ENCODE measurements at places on chromosomes 6 and 20. TPM values are rescaled to one million over a fixed set of nuclear protein-coding genes. Genes with fewer than 3 reads are reported as not detected.

DNA sequence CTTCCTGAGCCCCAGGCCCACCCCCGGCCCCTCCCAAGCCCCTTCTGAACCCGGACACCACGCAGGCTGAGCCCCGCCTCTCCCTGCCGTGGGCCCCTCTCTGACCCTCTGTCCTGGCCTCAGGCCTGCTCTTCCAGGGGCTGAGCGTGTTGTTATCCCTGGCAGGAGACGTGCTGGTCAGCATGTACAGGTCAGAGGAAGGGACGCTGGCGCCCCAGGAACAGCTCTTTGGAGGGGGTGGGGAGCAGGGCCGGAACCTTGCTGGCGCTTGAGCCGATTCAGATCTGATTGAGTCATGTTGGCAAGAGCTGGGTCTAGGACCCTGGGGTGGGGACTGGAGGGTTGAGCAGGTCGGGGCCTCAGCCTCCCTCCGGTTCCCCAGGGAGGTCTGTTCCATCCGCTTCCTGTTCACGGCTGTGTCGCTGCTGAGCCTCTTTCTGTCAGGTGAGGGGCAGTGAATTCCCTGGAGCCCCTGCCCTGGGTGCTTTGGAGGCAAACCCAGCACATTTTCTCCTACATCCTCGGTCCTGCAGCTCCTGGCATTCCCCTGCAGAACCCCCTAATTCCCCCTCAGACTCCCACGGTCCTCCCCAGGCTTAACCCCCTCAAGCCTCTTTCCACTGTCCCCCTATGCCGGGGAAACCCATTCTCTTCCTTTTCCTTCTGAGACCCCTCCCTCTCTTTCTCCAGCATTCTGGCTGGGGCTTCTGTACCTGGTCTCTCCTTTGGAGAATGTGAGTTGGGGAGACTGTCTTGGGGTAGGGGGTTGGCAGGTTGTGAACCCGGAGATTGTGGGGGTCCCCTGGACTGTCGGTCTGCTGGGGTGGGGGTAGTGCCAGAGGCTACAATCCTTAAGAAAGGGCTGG lies 2.0 kb downstream of the SPAG4 start:
- H3K4me1 ChIP-seq: peaks cover 32% of the 10 kb centered on the region
- 0 out of 2 replicates have a peak, but pooled peaks cover 6% of the 10 kb centered on the region for H3K36me3 ChIP-seq
- H3K27me3 ChIP-seq: no peaks in the 10 kb centered on the region
- peak overlapping the region; percentile 83 for H3K27ac ChIP-seq

GRCh38 chr6:75526502-75527127 lies 33.0 kb upstream of the FILIP1 start:
- H3K27ac ChIP-seq: no peak overlapping the region
- H3K4me1 ChIP-seq: peaks cover 5% of the 10 kb centered on the region
- H3K4me3 ChIP-seq: no peak overlapping the region
- no peaks in the 10 kb centered on the region for H3K27me3 ChIP-seq

GRCh38 chr6:142187209-142187608 lies 40.1 kb downstream of the VTA1 start:
- H3K36me3 ChIP-seq: no peaks in the 10 kb centered on the region
- no peaks in the 10 kb centered on the region for H3K27me3 ChIP-seq
- H3K27ac ChIP-seq: no peak overlapping the region
- no peak overlapping the region for H3K4me3 ChIP-seq
- peak; percentile 16 for DNase-seq

DNA sequence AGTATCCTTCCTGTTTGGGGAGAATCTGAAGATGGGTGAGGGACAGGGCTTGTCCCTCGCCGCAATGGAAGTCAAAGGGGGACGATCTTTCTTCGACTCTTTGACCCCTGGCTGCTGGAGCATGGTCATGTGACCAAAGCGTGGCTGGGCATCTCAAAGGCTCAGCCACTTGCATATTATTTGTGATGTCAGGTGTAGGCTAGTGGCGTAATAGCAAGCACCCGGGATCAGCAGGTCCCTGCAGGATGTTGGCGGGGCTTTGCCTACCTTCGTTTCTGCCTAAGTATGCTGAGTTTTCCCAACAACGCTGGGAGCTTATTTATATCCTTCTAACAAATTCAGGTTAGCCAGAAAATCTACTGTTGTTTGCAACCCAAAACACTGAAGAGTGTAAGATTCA lies 50.3 kb upstream of the IL20RA start:
- H3K27ac ChIP-seq: no peak overlapping the region
- H3K27me3 ChIP-seq: no peaks in the 10 kb centered on the region
- 0 out of 2 replicates have a peak, but pooled peaks cover 4% of the 10 kb centered on the region for H3K4me1 ChIP-seq
- H3K4me3 ChIP-seq: no peak overlapping the region

DNA sequence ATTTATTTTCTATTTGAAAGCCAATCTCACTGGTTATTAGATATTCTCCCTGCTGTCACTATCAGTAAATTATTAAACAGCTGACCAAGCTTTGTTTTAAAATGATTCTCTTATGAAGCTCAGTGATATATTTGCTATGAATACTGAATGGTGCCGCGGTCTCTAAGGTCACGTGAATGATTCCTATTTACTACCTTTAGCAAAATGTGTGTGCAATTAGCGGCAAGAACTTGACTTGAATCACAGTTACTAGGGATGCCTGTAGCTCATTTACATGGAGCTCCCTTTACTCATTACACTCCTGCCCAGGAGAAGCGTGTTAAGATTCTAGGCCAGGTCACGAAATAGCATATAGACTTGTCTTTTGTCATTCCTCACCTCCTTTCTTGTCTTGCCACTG lies 12.4 kb upstream of the PTPRT start:
- H3K27ac ChIP-seq: no peak overlapping the region
- no peaks in the 10 kb centered on the region for H3K4me1 ChIP-seq
- H3K27me3 ChIP-seq: peaks cover 50% of the 10 kb centered on the region

- no peak overlapping the region for H3K27ac ChIP-seq
- no peaks in the 10 kb centered on the region for H3K4me1 ChIP-seq
- H3K36me3 ChIP-seq: no peaks in the 10 kb centered on the region
- DNase-seq: no peak
- no peak overlapping the region for H3K4me3 ChIP-seq
Measured at GRCh38 chr6:169864148-169865020, 113.0 kb downstream of the ERMARD start.

GRCh38 chr6:110625883-110626282 lies 149.5 kb upstream of the SLC22A16 start:
- peaks cover 44% of the 10 kb centered on the region for H3K4me1 ChIP-seq
- peak overlapping the region; percentile 42 for H3K27ac ChIP-seq
- no peak overlapping the region for H3K4me3 ChIP-seq
- no peaks in the 10 kb centered on the region for H3K27me3 ChIP-seq
- no peaks in the 10 kb centered on the region for H3K36me3 ChIP-seq

- no peaks in the 10 kb centered on the region for H3K36me3 ChIP-seq
- DNase-seq: no peak
- no peaks in the 10 kb centered on the region for H3K4me1 ChIP-seq
- no peaks in the 10 kb centered on the region for H3K27me3 ChIP-seq
- H3K27ac ChIP-seq: no peak overlapping the region
- H3K4me3 ChIP-seq: no peak overlapping the region
Measured at GRCh38 chr6:87396595-87397392, 11.0 kb upstream of the CFAP206 start.

DNA sequence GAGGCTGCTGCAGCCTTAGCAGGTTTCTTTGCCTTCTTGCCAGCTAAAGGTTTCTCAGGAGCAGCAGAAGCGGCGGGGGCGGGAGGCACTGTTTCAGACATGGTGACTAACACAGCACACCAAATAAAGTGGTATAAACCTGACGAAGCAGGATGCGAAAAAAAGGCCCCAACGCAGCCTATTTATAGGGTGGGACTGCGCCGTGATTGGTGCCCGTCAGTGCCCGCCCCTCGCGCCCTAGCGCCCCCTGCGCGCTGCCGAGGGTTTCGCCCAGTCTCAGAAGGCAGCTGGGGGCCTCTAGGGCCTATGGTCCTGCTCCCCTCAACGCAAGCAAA lies 55.0 kb downstream of the TRIM38 start:
- H3K27ac ChIP-seq: no peak overlapping the region
- H3K4me1 ChIP-seq: peaks cover 13% of the 10 kb centered on the region
- H3K4me3 ChIP-seq: no peak overlapping the region

- no peak overlapping the region for H3K27ac ChIP-seq
- no peaks in the 10 kb centered on the region for H3K4me1 ChIP-seq
- no peaks in the 10 kb centered on the region for H3K27me3 ChIP-seq
Measured at GRCh38 chr20:11301699-11302098, 616.0 kb upstream of the BTBD3 start.

GRCh38 chr20:25281541-25281991 lies 33.7 kb downstream of the PYGB start:
- H3K27ac ChIP-seq: no peak overlapping the region
- DNase-seq: no peak
- H3K4me3 ChIP-seq: no peak overlapping the region
- H3K36me3 ChIP-seq: peaks cover 83% of the 10 kb centered on the region
- no peaks in the 10 kb centered on the region for H3K4me1 ChIP-seq

DNA sequence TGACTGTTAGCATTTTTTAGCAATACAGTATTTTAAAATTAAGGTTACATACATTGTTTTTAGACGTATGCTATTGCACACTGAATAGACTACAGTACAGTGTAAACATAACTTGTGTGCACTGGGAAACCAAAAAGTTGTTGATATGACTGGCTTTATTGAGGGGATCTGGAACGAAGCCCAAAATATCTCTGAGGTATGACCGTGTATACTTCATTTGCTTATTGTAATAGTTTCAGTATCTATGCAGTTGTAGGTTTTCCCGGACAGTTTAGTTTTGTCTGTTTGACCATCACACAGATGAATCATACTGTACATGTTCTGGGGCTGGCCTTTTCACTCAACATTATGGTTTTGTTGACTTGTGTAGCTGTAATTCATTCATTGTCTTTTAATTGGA lies 6.9 kb upstream of the ZBTB12 start:
- H3K27ac ChIP-seq: peak overlapping the region; percentile 46
- H3K36me3 ChIP-seq: no peaks in the 10 kb centered on the region
- peak; percentile 87 for DNase-seq
- H3K4me3 ChIP-seq: no peak overlapping the region
- H3K27me3 ChIP-seq: no peaks in the 10 kb centered on the region
- peaks cover 33% of the 10 kb centered on the region for H3K4me1 ChIP-seq

DNA sequence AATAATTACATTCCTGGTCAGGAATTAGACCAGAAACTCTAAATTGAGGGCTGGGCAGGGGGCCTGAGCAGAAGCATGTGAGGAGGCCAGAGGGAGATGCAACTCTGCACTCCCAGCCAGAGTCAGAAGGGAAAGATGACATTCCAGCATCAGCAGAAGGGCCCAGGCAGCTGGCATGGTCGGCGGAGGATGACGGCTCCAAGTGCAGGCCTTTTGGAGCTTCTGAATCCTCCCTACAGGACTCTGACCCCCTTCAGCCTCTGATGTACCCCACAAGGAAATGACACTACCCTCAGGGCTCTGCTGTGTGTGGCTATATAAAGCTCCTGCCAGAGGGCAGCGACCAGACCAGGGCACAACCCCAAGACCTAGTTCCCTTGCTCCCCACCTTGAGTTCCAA lies 1.9 kb downstream of the LRFN2 start:
- no peaks in the 10 kb centered on the region for H3K36me3 ChIP-seq
- H3K4me3 ChIP-seq: no peak overlapping the region
- no peak overlapping the region for H3K27ac ChIP-seq
- H3K4me1 ChIP-seq: no peaks in the 10 kb centered on the region
- no peak for DNase-seq

DNA sequence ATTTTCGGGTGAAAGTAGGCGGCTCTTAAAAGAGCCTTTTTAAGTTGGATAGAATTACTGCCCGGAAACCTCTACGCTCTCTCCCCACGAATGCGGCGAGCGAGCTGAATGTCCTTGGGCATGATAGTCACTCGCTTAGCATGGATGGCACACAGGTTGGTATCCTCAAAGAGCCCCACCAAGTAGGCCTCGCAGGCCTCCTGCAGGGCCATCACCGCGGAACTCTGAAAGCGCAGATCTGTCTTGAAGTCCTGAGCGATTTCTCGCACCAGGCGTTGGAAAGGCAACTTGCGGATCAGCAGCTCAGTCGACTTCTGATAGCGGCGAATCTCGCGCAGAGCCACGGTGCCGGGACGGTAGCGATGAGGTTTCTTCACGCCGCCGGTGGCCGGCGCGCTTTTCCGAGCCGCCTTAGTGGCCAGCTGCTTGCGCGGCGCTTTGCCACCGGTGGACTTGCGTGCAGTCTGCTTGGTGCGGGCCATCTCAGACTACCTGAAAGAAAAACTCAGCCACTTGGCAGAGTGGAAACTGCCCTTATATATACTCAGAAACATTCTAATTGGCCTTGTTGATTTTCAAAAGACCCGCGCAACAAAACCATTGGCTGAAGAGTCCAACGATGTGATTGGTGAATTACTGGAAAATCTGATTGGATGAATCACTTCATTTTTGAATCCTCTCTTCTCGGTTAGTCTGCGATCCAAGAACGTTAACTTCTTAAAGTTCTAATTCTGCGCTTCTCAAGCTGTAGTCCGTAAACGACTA lies 93.9 kb upstream of the BTN3A2 start:
- no peak overlapping the region for H3K27ac ChIP-seq
- H3K36me3 ChIP-seq: no peaks in the 10 kb centered on the region
- DNase-seq: no peak
- H3K27me3 ChIP-seq: no peaks in the 10 kb centered on the region
- H3K4me3 ChIP-seq: no peak overlapping the region

DNA sequence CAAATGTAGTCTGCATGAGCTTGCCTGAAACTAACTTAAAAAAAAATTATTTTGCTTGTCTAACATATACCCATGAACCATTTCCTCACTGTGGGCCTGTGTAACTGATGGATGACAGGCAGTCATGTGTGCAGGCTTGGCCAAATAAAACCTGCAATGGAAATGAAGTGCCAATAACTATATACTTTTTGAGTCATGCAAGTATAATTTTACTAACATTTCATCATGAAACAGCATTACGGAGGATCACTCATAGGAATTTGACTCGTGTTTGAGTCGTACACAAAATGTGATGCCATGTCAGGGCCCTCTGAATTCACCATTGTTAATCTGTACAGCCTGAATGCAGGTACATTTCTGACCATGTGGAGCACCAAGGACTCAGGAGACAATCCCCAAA lies 46.6 kb downstream of the HDDC2 start:
- no peaks in the 10 kb centered on the region for H3K36me3 ChIP-seq
- H3K4me1 ChIP-seq: peaks cover 26% of the 10 kb centered on the region
- no peak overlapping the region for H3K4me3 ChIP-seq
- H3K27ac ChIP-seq: no peak overlapping the region
- H3K27me3 ChIP-seq: no peaks in the 10 kb centered on the region

- H3K4me1 ChIP-seq: peaks cover 51% of the 10 kb centered on the region
- H3K27ac ChIP-seq: peak overlapping the region; percentile 97
- peak overlapping the region; percentile 39 for H3K4me3 ChIP-seq
- no peaks in the 10 kb centered on the region for H3K27me3 ChIP-seq
Measured at GRCh38 chr6:37024656-37025337, 19.3 kb downstream of the FGD2 start.

DNA sequence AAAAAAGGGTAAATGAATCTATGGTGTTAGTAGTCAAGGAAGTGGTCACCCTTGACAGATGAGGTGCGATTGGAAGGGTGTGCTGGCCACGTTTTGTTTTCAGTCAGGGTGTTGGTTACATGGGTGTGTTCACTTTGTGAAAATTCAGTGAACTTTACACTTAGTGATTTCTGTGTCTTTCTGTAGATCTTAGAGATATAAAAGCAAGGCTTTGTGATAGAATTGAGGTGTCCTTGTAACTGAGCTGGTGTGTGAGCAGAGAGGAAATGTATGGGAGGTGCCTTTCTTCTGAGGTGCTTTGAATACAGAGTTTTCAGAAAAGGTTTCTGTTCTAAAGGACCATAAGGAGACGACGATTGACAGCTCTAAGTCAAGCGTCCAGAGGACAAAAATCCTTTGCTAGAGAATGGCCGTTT lies 90.5 kb downstream of the SAMD3 start:
- no peak for DNase-seq
- no peak overlapping the region for H3K4me3 ChIP-seq
- no peaks in the 10 kb centered on the region for H3K27me3 ChIP-seq
- no peaks in the 10 kb centered on the region for H3K4me1 ChIP-seq
- H3K27ac ChIP-seq: no peak overlapping the region

Gene TCF21
- not detected for total RNA-seq

Gene VTA1
- 38.6 TPM for total RNA-seq

Gene SYNE1
- 16.7 TPM for total RNA-seq

Gene ANGPT4
- total RNA-seq: not detected

Gene ZBP1
- total RNA-seq: not detected

Gene AURKA
- 139 TPM for total RNA-seq

Gene ENPP3
- not detected for total RNA-seq

Gene POU3F2
- 0.07 TPM for total RNA-seq

Gene HLA-DRB5
- total RNA-seq: not detected
